ENCODE measurements at places on chromosomes 3 and 15.
A peak's percentile ranks its signal among the peaks of the same experiment; 100 is the strongest.

DNA sequence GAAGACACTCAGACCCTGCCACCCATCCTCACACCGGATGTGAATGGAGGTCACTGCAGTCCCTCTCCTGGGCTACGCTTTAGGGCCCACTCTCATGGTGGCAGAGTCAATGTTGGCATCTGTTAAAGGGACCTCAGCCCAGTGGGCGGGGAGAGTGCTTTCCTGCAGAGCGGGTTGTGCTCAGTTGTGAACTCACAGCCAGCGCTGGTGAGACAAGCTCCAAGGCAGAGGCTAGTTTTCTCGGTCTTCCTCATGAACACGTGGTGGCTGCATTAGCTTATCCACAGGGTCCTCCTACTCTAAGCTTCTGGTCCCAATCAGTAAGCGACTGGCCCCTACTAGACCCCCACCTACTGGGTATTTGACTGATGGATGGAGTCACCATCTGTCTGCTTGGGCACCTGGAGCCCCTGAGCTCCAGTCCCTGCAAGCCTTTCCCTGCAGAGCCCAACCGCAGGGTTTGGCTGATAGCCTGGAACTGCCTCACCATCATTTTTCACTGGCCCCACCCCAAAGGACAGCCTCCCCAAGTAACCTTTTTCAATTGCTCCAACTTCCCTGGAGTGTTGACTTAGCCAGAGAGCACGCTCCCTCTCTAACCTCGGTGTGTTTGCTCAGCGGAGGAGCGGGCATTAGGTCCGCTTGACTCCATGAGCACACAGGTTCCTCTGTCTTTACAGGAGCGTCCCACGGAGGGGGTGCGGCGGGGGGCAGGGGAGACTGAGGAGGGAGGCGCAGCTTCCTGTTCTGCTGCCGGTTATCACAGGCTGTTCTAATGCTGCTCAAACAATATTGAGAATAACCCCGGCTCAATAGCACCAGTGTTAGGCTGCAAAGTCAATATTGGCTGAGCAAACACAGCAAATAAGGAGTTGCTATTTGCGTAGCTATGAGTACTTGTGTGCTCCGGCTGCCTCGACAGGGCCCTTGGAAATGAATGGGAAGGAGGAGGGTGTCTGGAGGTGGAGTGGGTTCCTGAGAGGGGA is 141.7 kb downstream of the RPLP1 start:
- peak; percentile 100 for DNase-seq

DNA sequence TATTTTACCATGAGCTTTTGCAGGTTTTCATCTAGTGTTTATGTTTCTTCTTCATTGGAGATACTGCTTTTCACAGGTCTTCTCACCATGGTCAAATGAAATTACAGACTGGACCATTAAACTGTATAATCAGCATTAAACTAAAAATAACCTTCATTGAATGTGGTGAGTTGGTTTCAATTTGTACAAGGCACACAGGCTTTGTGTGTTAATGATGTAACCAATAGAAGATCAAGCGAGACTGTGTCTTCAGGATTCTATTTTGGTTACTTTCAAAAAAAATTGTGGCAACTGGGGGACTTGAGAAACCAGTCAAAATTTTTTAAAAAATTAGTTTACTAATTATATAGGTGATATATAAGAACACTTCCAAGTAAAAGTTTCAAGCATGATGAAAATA is 54.3 kb upstream of the GCSAM start:
- no peak for DNase-seq

- DNase-seq: no peak
Observed at GRCh38 chr15:27855137-27855536, 244.0 kb downstream of the OCA2 start.

- DNase-seq: no peak
Observed at GRCh38 chr15:81469154-81469553, 95.1 kb upstream of the TMC3 start.

GRCh38 chr3:84946240-84946639 is 12.5 kb upstream of the CADM2 start:
- DNase-seq: no peak

DNA sequence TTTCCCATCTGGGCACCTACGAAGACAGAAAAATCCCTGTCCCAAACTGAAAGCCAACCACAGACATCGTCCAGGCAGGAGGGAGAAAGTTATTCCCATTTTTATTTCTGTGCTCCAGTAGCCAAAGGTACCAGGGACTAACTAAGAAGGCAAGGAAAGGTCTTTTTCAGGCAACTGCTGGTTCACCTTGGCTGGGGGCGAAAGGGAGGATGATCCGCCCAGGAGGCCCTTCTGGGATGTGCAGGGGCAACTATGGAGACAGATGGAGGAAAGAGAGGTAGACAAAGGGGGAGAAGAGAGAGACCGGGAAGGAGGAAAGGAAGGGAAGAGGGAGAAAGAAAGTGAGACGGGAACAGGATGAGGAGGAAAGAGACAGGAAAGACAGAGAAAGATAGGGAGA is 13.3 kb downstream of the WNT5A start:
- no peak for DNase-seq

DNA sequence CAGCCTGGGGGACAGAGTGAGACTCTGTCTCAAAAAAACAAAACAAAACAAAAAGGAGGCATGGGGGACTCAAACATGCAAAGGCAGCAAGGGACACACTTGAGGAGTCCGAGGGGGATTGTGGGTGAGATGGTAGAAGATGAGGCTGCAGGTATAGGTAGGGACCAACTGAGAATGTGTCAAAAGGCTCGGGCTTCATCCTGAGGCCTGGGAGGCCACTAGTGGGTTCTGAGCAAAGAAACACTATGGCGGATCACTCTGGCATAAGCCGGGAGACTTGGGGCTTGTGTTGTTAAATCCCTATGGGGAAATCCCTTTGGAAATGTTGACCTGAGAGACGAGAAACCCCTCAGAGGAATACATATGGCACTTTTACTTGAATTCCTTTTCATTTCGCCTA is 21.2 kb downstream of the ZNF710 start:
- DNase-seq: no peak

DNA sequence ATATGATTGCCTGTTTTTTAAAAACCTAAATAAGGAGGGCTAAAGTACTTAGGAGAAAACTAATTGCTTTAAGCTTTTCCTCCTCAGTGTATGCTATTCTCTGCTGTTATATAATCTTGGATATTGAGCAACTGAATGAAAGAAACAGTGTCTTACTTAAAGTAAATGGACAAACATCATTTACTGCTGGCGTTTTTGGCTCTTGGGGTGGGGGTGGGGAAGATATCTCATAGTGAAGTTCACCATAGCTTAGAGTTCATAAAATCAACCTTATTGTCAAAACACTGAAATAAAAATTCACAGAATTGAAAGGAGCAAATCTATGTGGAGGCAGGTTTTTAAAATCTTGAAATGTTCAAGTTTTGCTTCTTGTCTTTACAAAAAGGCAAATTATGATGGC is 256.4 kb upstream of the SOX2 start:
- no peak for DNase-seq

- DNase-seq: no peak
Observed at GRCh38 chr15:70147178-70147760, 49.6 kb upstream of the TLE3 start.

Measured in NCI-H1417 treated with DMSO at 0.1 percent for 48 hours (cell line).